ENCODE measurements at places on chromosomes 11 and 22. TPM values are rescaled to one million over a fixed set of nuclear protein-coding genes. Genes with fewer than 3 reads are reported as not detected.

PDGFD gene
- 8.0 TPM for total RNA-seq

SLC1A2 gene
- total RNA-seq, result 0.44 TPM

OR4S2 gene
- not detected for total RNA-seq

MPZL3 gene
- total RNA-seq, result 7.4 TPM

GRIK4 gene
- total RNA-seq, result not detected

OR52H1 gene
- total RNA-seq, result 0.26 TPM

MS4A7 gene
- not detected for total RNA-seq

OR5B21 gene
- not detected for total RNA-seq

EHBP1L1 gene
- 13.0 TPM for total RNA-seq

HORMAD2 gene
- not detected for total RNA-seq

PLAAT5 gene
- 27.1 TPM for total RNA-seq

TOP3B gene
- 83.3 TPM for total RNA-seq

PAMR1 gene
- 0.38 TPM for total RNA-seq

GVQW3 gene
- total RNA-seq, result 16.6 TPM

GPR83 gene
- total RNA-seq, result 0.62 TPM

UQCC3 gene
- 7.6 TPM for total RNA-seq

PPME1 gene
- total RNA-seq, result 44.6 TPM

ANGPTL5 gene
- not detected for total RNA-seq

CST6 gene
- not detected for total RNA-seq

SCGB1A1 gene
- 1.9 TPM for total RNA-seq

RFPL3 gene
- total RNA-seq, result not detected

USP2 gene
- 5.1 TPM for total RNA-seq

GRAP2 gene
- 0.58 TPM for total RNA-seq

TMEM191C gene
- total RNA-seq, result 5.1 TPM

RASL10A gene
- total RNA-seq, result 1.2 TPM

TRIM44 gene
- total RNA-seq, result 65.1 TPM

CNTN5 gene
- 0.50 TPM for total RNA-seq

C11orf97 gene
- total RNA-seq, result not detected

OR52N2 gene
- total RNA-seq, result not detected

MUC2 gene
- total RNA-seq, result not detected

SHISA8 gene
- total RNA-seq, result not detected

APOBEC3A gene
- not detected for total RNA-seq

HYLS1 gene
- 7.9 TPM for total RNA-seq

FAM111B gene
- total RNA-seq, result 13.8 TPM

NPTXR gene
- 4.7 TPM for total RNA-seq

SSH3 gene
- 56.9 TPM for total RNA-seq

PDE2A gene
- 0.91 TPM for total RNA-seq

RIN1 gene
- total RNA-seq, result 1.5 TPM

CCDC116 gene
- total RNA-seq, result 1.4 TPM

OR11H1 gene
- not detected for total RNA-seq

SUN2 gene
- 66.1 TPM for total RNA-seq

CFAP300 gene
- total RNA-seq, result 1.2 TPM

GTSE1 gene
- 24.2 TPM for total RNA-seq

HTR3A gene
- not detected for total RNA-seq

BARX2 gene
- 3.7 TPM for total RNA-seq

ELMOD1 gene
- 0.53 TPM for total RNA-seq

FAM83F gene
- total RNA-seq, result 21.3 TPM

SSTR3 gene
- 1.3 TPM for total RNA-seq

IGSF9B gene
- 9.4 TPM for total RNA-seq

SUSD2 gene
- total RNA-seq, result 0.75 TPM

P4HA3 gene
- total RNA-seq, result 0.17 TPM

DDTL gene
- not detected for total RNA-seq

OR10G8 gene
- not detected for total RNA-seq

TTC28 gene
- 35.2 TPM for total RNA-seq

KRTAP5-2 gene
- total RNA-seq, result not detected

SCGB2A2 gene
- total RNA-seq, result not detected

DGCR6L gene
- total RNA-seq, result 37.2 TPM

CALCB gene
- total RNA-seq, result not detected

NLRP14 gene
- total RNA-seq, result 0.29 TPM

Measured in progenitor cell of endocrine pancreas (in vitro differentiated cells).